ENCODE measurements at places on chromosomes 5 and 9.

GRCh38 chr9:7243838-7244237, 486.1 kb downstream of the KDM4C start:
- no peak for DNase-seq

GRCh38 chr9:128912270-128912853, 8.4 kb upstream of the PHYHD1 start:
- no peak for DNase-seq

- no peak for DNase-seq
These were observed 302.1 kb downstream of the CSNK1G3 start for GRCh38 chr5:123813937-123814624.

- DNase-seq, result no peak
These were observed 10.1 kb downstream of the BRD9 start for GRCh38 chr5:882253-883183.

GRCh38 chr5:43642428-43642827, 39.4 kb downstream of the NNT start:
- DNase-seq, result no peak

GRCh38 chr5:127820910-127821553, 117.8 kb downstream of the CCDC192 start:
- no peak for DNase-seq

DNA sequence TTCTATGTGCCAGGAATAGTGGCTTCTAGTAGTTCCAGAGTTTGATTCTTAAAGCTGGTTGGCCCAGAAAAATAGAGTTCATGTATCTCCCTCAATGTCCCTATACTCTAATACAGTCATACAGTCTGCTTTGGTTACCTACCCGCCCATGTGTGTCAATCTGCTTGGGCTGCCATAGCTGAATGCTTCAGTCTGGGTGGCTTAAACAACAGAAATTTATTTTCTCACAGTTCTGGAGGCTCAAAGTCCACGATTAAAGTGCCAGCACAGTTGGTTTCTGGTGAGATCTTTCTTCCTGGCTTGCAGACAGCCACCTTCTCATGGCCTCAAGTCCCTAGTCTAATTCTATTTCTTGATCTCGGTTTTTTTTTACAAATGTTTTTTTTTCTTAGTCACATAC, 1739.0 kb downstream of the MAT2B start:
- DNase-seq, result no peak

DNA sequence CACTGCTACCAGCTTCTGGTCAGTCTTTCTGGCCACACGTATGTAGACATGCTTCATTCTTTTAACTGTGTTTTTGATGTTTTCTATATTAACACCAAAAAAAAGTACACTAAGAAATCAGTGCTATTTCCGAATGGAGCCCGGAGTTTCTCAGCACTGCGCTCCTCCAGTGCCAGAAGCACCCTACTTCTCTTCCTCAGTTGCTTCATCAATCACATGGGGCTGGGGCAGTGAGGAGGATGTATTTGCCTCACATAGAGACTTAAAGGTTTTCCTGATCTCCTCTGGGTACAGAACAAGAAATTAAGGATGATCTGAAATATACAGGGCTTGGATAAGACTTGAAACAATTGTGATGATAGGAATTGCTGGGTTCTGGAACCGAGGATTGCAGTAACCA, 148.0 kb downstream of the ERCC6L2 start:
- no peak for DNase-seq

GRCh38 chr5:67548520-67549295, 352.1 kb upstream of the CD180 start:
- no peak for DNase-seq

DNA sequence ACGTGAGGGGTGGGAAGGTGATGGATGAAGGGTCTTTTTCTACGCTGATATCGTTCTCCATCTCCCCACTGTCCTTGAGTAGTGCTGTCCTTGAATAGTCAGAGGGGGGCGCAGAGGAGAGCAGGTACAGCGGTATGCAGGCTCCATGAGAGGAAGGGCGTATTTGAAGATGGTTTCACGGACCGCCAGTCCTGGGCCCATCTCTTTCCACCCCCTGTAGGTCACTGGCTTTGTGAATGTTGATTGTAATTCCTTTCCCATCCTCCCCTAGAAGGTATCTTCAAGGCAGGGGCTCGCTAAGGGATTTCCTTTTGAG, 40.8 kb upstream of the DAB2IP start:
- DNase-seq, result no peak

- DNase-seq, result no peak
These were observed 53.6 kb upstream of the GABRB2 start for GRCh38 chr5:161600156-161600555.

DNA sequence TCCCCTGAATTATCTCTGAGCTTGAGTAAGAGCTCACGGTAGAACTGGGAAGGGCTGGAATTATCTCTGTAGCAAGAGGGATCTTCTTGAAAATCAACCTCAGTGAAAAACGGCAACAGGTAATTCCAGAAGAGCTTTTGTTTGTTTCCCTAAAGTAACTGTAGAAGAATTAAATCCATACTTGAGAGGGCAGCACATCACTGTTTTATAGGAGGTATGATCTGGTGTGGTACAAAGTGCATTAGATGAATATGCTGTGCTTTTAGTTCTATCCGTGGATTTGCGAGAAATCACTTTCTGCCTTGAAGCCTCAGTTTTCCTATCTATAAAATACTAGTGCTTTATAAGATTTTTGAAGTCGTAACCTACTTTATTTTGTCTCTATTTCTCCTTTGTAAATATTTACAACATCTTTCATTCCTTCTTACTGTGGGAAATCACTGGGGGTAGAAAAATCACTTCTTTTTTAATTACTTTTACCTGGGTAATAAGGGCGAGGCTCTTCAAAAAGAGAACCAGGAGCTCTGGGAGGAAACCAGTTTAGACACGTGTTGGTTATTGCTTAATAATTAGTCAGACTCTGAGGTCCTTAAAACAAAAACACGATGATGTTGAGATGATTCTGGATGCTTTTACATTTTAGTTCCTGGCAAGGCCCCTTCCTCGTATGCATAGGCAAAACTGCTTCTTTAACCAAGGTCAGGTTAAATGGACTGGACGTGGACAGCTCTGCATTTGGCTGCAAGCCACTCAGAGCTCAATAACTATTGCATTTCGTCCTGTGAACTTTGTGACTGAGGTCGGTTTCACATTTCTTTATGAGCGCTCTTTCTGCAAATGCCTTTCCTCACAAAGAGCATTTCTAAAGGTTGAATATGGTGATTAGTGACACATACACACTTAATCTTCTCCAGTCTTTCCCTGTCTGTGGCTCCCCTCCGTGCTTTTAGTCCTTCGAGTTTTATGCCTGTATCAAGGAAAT, 376.1 kb downstream of the BRINP1 start:
- no peak for DNase-seq

DNA sequence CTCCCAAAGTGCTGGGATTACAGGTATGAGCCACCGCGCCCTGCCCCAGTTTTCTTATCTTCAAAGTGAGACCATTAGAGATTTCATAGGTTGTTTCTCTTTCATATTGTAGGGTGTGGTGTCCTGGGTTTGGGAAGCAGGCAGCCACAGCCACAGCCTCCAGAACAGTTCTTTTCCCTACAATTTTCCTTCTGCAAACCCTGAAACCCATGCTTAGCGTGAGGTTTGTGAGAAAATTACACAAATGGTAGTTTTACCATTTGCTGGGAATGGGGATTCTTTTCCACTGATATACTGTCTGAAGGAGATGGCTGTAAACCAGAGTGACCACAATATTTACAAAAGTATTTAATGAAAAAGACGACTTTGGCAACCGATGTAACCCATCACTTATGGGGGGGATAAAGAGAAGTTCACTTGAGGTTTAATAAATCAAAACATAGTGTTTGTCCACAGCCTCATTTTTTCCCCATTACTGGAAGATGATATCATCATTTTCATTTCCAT, 26.7 kb upstream of the ECM2 start:
- DNase-seq, result no peak

GRCh38 chr9:88344013-88344412, 44.2 kb upstream of the SPIN1 start:
- no peak for DNase-seq

GRCh38 chr5:79512471-79513307, 1.2 kb downstream of the HOMER1 start:
- no peak for DNase-seq
